ENCODE measurements at places on chromosomes 5 and 9. TPM values are rescaled to one million over a fixed set of nuclear protein-coding genes. Genes with fewer than 3 reads are reported as not detected.

ANKRD31 gene
- 0.07 TPM for total RNA-seq

- DNase-seq, result peak; percentile 68
Measured at GRCh38 chr5:67233075-67233474, 36.5 kb upstream of the CD180 start.

DNA sequence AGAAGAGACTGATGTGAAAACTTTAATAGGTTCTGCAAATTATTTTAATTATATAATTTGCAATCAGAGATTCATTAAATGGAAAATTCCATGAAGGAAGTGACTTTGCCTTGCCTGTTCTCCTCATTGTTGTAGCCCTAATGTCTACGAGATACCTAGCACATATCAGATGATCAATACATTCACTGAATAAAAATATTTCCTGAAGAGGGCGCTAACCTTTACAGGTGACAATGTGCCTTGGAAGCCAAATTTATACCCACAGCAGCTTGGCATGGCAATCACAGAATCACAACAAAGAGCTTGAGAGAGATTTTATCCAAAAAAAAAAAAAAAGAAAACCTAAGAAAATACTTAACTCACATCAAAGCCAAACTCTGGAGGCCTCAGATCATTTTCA lies 17.4 kb downstream of the HAUS6 start:
- no peak for DNase-seq

GRCh38 chr5:174204535-174205313 lies 159.2 kb downstream of the NSG2 start:
- DNase-seq, result peak; percentile 58

DNA sequence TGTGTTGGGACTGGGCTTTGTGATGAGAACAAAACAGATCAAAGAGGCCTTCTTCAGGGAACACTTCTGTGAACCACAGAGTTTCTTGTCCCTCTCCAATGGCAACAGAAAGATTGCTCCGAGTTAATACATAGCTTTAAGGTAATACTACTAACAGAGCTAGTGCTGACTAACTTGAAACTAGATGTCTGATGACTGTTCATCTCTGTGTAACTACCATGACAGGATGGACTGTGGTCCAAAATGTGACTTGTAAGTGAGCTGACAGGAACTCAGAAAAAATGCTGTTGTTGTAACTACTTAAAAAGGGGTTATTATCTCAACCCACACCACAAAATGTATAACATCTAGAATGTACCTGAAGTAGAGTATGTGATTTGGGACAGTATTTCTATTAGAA lies 630.2 kb upstream of the DMAC1 start:
- DNase-seq, result no peak

GRCh38 chr5:179397516-179397915 lies 52.3 kb upstream of the ADAMTS2 start:
- no peak for DNase-seq

SPINK7 gene
- not detected for total RNA-seq

GRCh38 chr5:140881889-140882590 lies at the start of gene PCDHA13:
PCDHA13 (plus strand) TSS chr5:140882124; CDS start chr5:140882269, 145 bp downstream.
- no peak for DNase-seq

GRCh38 chr5:150945486-150945885 lies 40.7 kb upstream of the ZNF300 start:
- peak; percentile 63 for DNase-seq

DNA sequence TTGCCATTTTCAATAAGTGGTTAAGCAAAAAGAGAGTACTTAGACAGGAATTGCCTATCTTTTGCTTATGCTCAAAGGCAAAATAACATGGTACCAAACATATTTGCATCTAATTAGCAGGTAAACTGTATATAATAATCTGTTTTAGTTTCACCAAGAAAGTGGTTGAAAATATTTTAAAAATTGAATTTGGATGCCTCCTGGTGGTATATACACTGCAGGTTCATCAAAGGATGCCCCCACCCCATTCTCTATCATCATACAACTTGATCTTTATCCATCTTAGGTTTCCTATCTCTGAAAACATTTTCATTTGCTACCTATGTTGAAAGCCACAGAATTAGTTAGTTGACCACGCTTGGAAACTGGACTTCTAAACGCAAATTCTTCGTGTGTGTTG lies 47.0 kb upstream of the MROH2B start:
- DNase-seq, result no peak

DNA sequence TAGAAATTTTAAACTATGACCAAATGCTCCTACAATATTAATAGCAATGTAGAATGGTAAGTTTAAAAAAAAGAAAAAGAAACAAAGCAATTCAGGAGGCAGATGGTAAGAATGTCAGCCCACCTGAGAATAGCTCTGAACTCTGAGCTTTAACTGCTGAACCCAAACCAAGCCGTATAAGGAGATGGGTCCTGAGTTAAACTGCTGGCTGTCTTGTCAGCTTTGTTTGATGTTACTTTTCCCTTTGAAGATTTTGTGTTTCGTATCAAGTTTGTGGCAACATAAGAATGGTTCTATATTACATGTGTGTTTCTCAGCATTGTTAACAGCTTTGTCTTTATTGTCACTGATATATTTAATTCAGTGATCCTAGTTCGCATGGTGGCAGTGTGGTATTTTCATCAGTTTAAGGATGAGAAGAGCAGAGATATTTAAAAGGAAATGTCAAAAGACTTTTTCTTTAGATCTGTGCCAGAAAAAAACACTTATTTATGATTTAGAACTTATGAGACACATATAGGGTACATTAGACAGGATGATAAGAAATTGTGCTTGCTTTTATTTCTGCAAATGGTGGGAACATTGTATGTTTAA lies 390.1 kb downstream of the CCDC171 start:
- no peak for DNase-seq

F2RL2 gene
- total RNA-seq, result 26.0 TPM

DNA sequence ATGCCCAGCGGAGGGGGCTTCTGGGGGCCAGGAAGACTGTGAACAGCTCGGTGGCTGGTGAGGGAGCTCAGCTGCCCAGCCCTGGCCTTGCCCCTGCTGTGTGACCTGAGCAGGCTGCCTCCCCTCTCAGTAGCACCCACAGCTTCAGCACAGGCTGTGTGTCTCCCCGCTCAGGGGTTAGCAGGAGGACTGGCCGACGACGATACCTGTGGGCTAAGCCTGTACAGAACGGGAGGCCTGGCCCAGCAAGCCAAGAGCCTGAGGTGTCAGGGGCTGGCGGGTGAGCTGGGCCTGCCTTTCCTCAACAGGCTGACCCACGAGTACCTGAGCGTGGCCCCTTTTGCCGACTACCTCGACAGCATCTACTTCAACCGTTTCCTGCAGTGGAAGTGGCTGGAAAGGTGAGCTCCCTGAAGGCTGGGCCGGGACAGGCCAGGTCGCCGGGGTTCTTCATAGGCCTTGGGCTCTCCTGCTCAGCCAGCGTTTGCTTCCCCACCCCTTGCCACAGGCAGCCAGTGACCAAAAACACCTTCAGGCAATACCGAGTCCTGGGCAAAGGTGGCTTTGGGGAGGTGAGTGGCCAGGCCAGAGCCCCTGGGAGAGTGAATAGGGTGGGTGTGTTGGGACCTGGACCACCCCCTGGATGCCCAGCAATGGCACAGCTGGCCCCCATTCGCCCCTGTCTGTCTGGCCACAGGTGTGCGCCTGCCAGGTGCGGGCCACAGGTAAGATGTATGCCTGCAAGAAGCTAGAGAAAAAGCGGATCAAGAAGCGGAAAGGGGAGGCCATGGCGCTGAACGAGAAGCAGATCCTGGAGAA lies 6.6 kb downstream of the GRK6 start:
- DNase-seq, result no peak

GRCh38 chr5:116604805-116605204 lies 30.2 kb upstream of the SEMA6A start:
- no peak for DNase-seq

NAIF1 gene
- 10.2 TPM for total RNA-seq

DNA sequence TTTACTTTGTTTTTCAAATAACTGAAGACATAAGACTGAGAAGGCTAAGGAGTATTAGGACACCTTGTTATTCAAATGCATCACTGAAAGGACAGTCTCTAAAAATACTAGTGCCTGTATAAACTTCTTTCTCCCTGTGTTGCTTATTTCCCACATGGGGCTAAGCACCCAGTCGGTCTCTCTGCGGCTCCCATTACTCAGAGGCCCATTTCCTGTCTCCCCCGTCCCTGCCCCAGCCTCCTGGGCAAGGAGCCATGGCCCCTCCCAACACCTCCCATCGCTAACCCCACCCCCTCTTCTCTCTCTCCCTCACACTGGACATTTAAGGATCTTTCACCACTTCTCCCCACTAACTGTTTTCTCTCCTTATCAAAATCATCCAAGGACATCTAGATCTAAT lies 81.9 kb downstream of the EBF1 start:
- DNase-seq, result peak; percentile 68

DNA sequence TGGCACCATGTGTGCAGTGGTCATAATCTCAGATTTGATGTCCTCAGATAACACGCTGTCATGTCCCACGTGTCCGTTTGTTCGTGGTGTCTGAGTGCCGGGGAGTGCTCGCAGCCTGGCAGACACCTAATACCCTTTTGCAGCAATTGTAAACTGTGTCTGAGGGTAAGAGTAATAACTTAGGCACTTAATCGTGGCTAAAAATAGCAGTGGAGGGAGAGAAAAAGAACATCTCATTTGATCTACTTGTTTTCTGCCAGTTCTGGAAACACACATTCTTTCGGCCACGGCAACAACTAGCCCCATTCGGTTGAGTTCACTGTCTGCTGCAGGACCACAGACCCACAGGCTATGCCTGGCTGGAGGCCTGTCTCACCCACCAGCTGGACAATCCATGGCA lies 16.5 kb downstream of the ADCY2 start:
- DNase-seq, result peak; percentile 61

DNA sequence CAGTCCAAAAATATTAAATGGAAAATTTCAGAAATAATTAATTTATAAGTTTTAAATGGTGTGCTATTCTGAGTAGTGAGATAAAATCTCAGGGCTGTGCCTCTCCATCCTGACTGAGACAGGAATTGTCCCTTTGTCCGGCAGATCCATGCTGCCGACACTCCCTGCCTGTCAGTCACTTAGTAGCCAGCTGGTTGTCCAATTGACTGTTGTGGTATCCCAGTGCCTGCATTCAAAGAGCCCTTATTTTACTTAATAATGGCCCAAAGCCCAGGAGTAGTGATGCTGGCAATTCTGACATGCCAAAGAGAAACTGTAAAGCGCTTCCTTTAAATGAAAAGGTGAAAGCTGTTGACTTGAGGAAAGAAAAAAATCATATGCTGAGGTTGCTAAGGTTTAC lies 157.5 kb downstream of the ENC1 start:
- DNase-seq, result no peak

- no peak for DNase-seq
Measured at GRCh38 chr5:148541054-148541835, 113.1 kb downstream of the HTR4 start.

DNA sequence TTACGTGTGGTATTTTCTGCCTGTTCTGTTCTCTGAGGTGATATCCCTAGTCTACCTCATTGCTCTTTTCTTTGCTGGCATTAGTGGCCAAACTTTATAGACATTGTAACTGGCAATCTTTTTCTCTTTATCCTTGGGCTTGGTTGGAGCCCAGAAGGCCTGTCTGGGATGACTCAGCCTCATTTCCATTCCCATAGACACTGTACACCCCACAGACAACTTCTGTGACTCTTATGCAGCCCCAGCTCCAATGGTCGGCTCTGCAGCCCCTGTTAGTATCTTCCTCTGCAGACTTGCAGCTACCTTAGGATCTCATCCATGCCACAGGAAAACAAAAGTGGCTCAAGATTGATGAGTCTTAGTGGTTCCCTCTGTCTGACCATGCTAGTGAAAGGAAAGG lies 79.8 kb downstream of the CFAP95 start:
- DNase-seq, result peak; percentile 68

DNA sequence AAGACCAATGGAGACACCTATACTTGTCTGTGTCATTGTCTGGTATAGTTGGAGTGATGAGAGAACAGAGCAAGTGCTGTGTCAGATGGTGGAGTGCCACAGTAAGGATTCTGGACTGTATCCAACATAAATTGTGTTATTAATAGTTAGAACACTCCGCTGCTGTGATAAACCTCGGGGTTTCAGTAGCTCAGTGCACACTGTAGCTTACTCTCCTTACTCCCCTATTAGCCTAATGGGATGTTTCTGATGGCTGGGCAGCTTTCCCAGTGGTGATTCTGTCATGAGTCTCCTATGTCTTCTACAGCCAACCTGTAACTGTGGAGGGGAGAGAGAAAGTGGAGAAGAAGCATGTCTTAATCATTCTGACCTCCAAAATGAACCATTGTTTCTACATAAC lies 127.6 kb upstream of the PTCH1 start:
- DNase-seq, result peak; percentile 51

DNA sequence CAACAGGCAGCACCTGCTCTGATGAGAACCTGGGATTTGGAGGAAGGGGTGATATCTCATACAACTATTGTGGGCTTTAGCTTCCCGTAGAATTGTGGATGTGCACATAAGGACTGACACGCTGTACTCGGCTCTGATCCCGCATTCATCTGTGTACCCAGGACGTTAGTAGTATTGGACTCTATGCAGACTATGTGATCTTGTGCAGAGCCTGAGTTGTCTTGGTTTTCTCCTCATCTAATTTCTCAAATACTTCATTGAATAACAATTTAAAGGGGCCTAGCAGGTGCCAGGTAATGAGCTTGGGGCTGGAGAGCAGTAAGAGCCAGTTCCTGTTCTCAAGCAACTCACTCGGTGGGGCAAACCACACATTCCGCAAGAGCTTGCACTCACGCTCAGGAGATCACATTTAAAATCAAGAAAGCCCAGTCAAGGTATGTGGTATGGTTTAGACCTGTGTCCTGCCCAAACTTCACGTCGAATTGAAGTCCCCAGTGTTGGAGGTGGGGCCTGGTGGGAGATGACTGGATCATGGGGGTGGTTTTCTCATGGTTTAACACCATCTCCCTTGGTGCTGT lies 14.8 kb downstream of the C5orf15 start:
- no peak for DNase-seq

PCDHGA2 gene
- total RNA-seq, result 0.14 TPM

NR2F1-AS1 gene
- total RNA-seq, result 7.3 TPM

DNA sequence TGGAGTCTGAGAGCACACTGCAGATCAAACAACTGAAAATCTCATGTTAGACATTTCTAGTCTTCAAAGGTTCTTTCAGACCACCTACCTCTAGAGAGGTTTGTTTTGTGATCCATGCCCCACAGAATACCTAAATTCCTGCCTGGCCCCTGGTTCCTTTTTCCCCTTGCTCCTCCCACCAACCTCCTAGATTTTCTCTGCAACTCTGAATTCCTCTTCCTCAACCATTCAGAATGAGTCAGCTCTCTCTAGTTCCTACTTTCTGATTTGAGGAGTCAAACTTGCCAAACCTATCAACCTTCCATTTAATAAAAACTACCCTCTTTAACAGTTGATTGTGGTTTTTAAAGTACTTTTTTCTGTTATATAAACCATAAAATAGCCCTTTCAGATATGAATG lies 83.2 kb upstream of the ZNF462 start:
- DNase-seq, result no peak

- peak; percentile 45 for DNase-seq
Measured at GRCh38 chr5:159825551-159826051, 90.7 kb upstream of the ADRA1B start.

- no peak for DNase-seq
Measured at GRCh38 chr5:60503771-60504170, 196.2 kb downstream of the DEPDC1B start.

CNTLN gene
- 4.4 TPM for total RNA-seq

GRCh38 chr9:131712151-131712716 lies 27.6 kb downstream of the RAPGEF1 start:
- DNase-seq, result no peak

CCL27 gene
- total RNA-seq, result not detected

CAMK2A gene
- 1.6 TPM for total RNA-seq

- no peak for DNase-seq
Measured at GRCh38 chr9:113482991-113483675, 19.6 kb downstream of the RGS3 start.

PCDHGB7 gene
- total RNA-seq, result 22.4 TPM

RICTOR gene
- total RNA-seq, result 43.2 TPM

EQTN gene
- total RNA-seq, result not detected

DMGDH gene
- not detected for total RNA-seq
